ENCODE measurements at places on chromosomes 2 and 18. TPM values are rescaled to one million over a fixed set of nuclear protein-coding genes. Genes with fewer than 3 reads are reported as not detected.

DNA sequence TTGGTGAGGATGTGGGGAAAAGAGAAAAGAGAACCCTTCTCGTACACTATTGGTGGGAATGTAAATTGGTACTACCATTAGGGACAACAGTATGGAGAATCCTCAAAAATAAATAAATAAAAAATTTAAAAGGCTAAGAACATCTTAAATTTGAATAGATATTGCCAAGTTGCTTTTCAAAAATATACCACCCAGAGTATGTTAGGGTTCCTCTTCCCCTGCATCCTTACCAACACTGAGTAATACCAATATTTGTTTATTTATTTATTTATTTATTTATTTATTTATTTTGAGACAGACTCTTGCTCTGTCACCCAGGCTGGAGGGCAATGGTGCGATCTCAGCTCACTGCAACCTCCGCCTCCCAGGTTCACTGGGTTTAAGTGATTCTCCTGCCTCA lies 5.5 kb upstream of the NRBP1 start:
- no peak for ATAC-seq

DNA sequence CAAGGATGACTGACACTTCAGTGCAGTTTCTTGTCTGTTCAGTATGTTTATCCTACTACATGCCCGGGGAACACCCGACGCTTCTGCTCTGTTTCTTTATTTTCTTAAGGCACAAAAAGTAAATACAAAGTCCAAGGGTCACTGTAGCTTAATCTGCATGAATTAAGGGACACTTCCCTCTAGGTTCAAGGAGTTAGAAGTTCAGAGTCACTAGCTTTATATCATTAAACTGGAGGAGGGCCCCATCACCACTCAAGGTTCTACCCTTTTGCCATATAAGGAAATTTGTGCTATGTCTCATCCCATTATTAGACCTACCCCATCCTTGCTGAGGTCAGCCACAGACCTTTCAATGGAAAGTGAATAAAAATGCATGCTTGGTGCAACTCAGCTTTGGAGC lies 27.6 kb upstream of the RMDN2 start:
- ATAC-seq: no peak

DNA sequence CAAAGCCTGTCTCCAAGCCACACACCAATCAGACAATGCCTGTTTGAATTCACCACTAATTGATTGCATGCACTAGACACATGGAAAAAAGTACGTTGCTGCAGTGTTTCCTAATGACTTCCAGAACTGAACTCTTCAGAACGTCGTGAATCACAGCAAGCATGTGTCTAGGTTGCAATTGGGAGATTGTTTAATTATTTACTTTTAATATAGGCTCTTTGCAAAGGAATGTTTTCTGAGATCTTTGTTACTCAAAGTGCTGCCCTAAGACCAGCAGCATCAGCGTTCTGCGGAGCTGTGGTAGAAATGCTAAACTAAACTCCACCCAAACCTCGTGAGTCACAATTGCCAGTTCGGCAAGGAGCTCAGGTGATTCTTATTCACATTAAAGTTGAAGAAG lies 52.7 kb upstream of the CCDC68 start:
- peak; percentile 36 for ATAC-seq

- no peak for ATAC-seq
Measured at GRCh38 chr2:240213226-240213475, 72.7 kb upstream of the OTOS start.

Gene VWA3B
- 0.40 TPM for total RNA-seq

GRCh38 chr2:217740178-217740577 lies 262.6 kb downstream of the TNS1 start:
- no peak for ATAC-seq

All from esophagus mucosa (tissue), 1 donor.